Stimulated activated CD4-positive, alpha-beta T cell treated with anti-CD3 and anti-CD28 coated beads, Interleukin-12 subunit alpha, Interleukin-12 subunit beta, amount 100 ng/mL, for 48 hours (primary cell): ENCODE measurements at places on chromosomes 7 and 10.

DNA sequence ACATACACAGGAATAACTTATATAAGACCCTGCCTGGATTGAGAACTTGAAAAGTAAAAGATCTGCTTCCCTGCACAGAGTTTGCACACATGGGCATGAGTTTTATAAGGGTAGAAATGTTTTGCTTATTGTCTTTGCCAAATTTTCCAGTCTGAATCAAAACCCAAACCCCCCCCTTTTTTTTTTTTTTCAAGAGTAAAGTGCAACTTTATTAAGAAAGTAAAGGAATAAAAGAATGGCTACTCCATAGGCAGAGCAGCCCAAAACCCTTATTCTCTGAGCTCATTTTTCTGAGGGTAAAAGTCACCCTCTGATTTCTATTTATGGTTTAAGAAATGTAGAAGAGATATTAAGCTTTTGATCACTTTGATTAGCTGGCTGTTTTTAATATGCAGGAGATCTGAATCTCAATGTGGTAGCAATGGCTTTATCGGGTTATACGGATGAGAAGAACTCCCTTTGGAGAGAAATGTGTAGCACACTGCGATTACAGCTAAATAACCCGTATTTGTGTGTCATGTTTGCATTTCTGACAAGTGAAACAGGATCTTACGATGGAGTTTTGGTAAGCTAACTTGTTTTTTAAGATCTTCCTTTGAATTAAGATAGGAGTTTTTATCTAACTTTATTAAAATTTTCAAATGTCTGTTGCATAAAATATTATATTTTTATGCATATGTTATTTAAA, 18.7 kb downstream of the MIOS start:
- DNase-seq: no peak

DNA sequence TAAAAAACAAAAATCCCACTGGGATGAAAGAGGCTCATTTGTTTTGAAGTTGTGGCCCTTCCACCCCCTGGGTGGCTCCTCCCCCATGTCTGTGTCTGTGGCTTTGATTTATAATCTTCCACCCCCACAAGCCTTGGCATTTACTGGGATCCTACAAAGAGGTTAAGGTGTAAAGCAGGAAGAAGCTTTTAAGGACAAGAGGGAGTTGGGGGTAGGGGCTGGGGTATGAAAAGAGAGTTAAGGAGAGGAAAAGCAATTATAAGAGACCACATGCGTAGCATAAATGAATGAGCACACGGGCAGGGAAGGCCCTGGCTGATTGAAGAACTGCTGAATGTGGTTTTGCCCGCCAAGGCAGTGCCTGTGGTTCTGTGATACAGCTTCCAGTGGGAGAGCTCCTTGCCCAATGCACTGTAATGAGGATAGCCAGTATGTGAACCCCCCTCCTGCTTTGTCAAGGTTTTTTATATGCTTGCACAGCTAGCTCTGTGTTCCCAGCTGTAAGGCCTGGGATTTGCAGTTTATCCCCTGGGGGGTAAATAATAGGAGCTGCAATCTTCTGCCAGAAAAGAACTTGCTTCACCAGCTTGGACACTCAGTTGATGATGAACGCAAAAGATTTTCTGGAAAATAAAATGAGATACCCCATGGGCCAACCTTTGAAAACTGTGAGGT, 34.7 kb upstream of the KMT2E start:
- DNase-seq: no peak

- DNase-seq: no peak
These were observed 21.1 kb downstream of the MKRN1 start for GRCh38 chr7:140458201-140458600.

DNA sequence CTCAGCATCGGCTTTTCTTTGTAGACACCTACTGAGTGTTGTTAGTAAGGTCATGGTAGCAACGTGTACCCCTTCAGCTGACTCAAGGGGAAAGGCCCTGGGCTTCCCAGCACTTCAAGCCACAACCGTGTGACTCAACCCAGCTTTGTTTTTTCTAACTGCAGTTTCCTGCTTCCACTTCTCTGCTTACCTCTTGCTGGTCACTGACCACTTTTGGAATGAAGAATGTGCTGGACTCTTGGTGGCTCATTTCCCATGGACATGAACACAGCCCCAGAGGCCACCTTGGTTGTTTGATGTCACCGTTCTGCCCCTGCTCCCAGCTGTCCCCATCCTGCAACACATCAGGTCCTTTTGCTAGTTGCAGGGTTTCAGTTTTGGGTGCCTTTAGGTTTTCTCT, 69.5 kb upstream of the ZNF438 start:
- DNase-seq: peak; percentile 56

GRCh38 chr10:52783726-52784125, 11.1 kb upstream of the MBL2 start:
- DNase-seq: no peak

- no peak for DNase-seq
These were observed 60.9 kb downstream of the COBL start for GRCh38 chr7:51255536-51256208.

DNA sequence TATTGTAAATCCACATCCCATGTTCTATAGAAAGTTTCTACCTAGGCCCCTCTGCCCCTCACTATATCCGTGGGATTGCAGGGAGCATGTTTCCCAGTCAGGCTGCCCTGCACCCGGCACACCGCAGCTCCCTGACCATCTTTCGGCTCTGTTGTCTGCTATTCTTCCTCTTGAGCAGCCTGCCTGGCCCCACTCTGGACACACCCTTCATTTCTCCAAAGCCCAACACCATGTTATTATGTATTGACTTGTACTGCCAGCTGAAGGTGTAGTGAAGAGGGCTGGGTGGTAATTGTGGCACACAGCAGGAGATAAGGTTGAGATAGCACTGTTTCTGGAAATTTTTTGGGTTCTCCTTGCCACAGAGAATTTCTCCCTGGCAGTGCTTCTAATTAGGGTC, 9.8 kb downstream of the LRMDA start:
- no peak for DNase-seq

DNA sequence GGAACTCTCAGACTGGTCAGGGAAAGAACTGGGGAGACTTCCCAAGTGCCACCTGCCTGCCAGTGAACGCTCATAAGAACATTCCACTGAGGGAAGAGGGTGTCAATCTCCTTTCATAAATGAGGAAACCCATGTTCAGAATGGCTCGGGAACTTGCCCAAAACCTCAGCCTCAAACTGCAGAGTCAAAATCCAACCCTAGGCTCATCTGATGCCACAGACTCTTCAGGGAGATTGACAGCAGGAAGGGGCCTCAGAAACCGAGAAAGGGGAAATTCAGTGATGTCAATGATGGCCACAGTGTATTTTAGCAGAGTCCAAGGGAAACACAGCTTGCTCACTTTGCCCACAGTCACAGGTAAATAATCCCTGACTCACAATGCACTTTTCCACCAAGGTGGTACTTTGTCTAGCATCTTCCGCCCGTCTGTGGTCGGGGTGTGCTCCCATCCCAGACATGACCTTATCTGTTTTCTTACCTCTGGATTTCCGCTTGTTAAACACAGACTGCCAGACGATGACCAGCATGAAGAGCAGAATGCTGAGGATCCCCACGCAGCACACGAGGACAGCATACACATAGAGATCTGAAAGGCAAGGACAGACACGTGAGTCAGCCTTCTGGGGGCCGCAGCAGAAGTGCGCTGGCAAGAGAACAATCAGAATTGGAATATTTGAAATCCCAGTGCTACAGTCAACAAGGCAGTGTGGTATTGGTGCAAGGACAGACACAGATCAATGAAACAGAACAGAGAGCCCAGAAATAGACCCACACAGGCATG, 38.4 kb downstream of the VSTM4 start:
- peak; percentile 3 for DNase-seq
